ENCODE measurements at places on chromosomes 5 and 9.

DNA sequence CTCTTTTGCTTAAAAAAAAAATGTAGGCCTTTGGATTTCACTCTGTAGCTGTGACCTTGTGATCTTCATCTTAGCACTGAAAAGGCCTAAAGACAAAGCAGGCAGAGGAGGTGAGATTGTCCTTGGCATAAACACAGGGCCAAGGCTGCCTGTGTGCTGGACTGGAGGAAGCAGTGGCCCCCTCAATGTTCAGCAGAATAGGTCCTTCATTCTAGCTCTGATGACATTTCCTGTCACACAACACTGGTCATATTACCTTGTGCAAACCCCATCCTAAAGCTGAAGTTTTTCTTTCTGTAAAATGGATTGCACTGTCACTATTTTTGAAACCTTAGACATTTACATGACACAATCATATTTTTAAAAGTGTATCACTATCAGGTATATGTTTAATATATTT lies 147.4 kb downstream of the INSYN2B start:
- DNase-seq, result no peak

GRCh38 chr9:14633148-14633547 lies 60.1 kb downstream of the ZDHHC21 start:
- no peak for DNase-seq

- DNase-seq, result no peak
These were observed 95.1 kb upstream of the HMHB1 start for GRCh38 chr5:143716881-143717280.

GRCh38 chr5:74640954-74641734 lies 616 bp upstream of the ENC1 start:
- DNase-seq, result peak; percentile 67

DNA sequence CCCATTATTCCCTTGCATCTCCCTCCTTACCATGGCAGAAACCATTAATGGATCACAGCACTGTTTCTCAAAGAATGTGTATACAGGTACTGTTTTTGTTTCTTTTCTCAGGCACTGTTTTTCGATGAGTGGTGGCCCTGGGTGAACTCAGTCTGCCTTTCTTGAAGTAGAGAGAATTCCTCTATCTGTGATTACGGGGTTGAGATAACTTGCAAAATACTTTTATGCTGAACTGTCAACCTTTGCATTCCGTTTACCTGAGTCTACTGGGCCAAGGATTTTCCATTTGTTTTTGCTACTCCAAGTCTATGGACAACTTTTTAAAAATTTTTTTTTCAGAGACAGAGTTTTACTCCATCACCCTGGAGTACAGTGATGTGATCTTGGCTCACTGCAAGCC lies 82.7 kb upstream of the CLINT1 start:
- no peak for DNase-seq

DNA sequence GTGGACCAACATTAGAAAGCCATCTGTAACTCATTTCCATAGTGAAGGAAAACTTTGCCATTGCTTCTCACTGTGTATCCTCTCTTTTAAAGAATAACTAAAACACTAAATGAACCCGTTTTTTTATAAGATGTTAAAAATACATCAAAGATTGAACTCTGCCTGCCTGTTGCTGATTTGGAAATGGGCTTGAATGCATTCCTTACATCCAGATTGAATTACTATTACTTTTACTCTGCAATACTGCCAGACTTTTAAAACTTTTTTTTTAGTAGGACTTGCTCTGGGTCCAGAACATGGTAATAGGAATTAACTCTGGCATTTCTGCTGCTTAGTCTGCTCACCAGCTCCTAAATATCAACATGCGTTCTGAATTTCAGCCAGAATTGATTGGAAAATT lies 176.8 kb upstream of the PAPPA start:
- DNase-seq, result no peak

DNA sequence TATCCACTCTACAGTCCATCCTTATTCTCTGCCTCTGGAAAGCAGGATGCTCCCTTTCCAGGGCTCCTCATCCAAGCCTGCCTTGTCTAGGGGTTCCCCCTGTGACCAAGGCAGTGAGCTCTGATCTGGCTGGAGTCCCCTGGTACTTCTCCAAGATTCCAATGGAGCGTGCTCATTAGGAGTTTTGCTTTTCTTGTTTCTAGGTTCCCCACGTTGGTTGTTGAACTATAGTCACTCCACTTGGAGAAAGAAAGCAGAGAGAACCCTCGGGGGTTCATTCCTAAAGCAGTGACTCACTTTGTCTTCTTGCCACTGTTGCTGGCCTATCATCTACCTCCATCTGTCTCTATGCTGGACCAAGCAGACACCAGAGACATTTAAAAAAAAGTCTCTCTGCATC lies 192.6 kb downstream of the TLE4 start:
- no peak for DNase-seq

GRCh38 chr9:88706193-88707113 lies 171.5 kb downstream of the NXNL2 start:
- DNase-seq, result no peak

DNA sequence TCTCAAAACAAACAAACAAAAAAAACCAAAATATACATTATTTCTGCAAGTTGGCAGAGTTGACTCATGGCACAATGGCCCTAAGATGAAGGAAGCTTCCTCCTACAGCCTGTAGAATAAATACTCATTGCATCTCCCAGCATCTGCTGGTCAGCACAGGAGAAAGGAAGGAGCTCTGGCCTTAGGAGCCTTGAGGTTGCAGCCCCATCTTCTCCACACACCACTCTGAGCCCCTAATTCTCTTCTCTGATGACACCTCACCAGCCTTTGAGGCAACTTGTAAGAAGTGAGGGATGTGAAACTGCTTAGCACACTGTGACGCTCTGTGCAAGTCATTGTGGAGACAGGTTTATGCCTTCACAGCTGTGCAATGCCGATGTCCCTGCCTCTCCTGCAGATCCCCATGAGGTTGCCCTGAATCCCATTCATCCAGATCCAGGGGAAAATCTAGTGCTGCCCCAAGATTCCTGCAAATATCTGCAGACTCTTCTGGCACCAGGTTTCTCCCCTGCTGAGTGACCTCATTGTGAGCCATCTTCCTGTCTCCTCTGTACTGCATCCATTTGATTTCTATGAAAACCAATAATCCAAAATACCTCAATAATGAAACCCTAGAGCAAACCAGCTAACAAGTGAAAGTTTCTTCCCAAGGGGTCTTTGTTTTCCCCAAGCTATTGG lies 65.3 kb upstream of the TGFBR1 start:
- DNase-seq, result peak; percentile 41

GRCh38 chr9:1701113-1701512 lies 314.0 kb upstream of the SMARCA2 start:
- DNase-seq, result no peak

DNA sequence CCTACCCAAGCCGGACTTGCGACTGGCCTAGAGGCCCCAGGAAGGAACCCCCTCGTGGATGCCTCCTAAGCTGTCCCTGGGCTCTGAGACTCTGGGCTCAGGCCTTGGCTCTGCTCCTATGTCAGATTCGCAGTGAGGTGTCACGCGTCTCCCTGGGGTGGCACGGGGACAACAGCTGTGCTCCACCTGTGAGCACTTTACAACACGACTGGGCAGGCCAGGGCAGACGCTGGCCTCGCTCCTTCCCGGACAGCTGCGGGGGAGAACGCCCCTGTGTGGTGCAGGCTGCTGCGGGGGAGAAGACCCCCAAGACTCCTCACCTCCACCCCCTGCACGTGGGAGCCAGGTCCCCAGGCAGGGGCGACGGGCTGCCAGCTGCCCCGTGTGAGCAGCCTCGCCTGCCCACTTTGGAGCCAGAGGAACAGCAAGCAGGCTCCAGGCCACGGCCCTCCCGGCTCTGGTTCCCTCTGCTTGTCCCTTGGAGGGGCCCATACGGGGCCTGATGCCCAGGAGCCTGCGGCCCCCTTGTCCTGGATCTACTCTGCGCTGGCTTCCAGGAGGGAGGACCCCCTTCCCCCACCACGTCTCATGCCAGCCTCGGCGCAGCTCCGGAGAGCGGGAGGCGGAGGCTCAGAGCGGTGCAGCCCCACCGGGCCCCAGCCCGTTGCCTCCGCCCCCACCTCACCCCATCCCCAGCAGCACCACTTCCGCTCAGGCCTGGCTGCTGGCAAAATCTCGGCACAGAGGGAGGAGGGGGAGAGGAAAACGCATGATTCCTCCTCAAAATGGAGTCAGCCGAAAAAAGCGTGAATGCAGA lies 36.0 kb downstream of the SARDH start:
- DNase-seq, result peak; percentile 79

- no peak for DNase-seq
These were observed 426.5 kb downstream of the CTNND2 start for GRCh38 chr5:11477786-11478185.

GRCh38 chr9:21813575-21814473 lies 11.4 kb downstream of the MTAP start:
- peak; percentile 50 for DNase-seq

GRCh38 chr5:160162910-160163309 lies 43.7 kb upstream of the PWWP2A start:
- DNase-seq, result no peak

DNA sequence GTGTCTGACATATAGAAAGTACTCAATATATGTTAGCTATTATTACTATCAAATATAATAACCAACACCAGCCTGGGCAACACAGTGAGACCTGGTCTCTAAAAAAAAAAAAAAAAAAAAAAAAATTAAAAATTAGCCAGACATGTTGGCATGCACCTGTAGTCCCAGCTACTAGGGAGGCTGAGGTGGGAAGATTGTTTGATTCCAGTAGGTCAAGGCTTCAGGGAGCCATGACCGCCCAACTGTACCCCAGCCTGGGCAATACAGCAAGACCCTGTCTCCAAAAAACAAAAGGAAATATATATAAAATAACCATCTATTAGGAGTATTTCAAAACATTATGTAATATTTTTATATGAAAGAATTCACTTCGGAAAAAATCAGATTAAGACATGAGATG lies 40.6 kb downstream of the CLINT1 start:
- DNase-seq, result no peak

DNA sequence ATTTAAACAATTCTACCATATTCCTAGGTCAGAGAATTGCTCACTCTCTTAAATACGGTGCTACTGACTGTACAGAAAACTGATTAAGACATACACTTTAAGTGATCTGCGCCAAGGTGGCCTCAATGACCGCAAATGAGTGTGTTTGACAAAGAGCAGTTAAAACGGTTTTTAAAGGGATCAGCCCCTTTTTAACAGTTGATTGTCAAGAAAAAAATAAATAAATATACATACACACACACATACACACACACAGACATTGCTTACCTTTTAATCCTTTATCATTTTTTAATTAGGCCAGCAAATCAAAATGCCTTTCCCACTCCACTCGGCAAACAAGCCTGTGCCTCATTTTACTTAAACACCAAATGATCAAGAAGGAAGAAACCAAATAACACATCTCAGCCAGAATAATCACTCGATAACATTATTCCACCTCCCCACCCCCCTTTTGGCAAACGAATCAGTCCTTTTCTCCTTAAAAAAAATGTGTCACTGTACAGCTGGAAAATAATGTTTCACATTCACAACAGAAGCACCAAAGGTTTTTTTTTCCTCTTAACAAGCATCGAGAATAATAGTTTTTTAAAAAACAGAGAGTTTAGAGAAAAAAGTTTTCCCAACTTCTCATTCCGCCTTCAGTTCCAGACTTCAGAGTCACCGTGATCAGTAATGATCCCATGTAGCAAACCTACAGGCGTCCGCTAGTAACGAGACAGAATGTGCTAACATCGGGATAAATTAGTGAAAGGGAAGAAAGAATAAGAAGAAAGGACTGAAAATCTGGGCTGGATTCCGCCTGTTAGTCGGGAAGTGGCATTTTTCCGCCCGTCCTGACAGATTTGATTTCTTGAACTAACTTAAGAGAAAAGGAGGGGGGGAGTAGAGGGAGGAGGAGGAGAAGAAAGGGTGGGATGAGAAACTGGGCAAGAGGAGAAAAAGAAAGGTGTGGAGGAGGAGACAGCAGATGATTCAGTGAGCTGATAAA lies at the start of gene ZNF608:
Gene ZNF608 (minus strand): TSS at position 712 of the 988 bp plus-strand sequence. CDS start 1,650 bp downstream, outside the sequence.
- DNase-seq, result no peak

- peak; percentile 13 for DNase-seq
These were observed 83.9 kb downstream of the DCP2 start for GRCh38 chr5:113060408-113061025.

- DNase-seq, result no peak
These were observed 693.8 kb downstream of the DNAH5 start for GRCh38 chr5:13250464-13251291.

- no peak for DNase-seq
These were observed 522.6 kb downstream of the HINT1 start for GRCh38 chr5:130642461-130642860.

GRCh38 chr5:15321776-15322175 lies 178.2 kb upstream of the FBXL7 start:
- DNase-seq, result no peak

GRCh38 chr5:14438195-14438606 lies 143.4 kb upstream of the OTULINL start:
- no peak for DNase-seq

DNA sequence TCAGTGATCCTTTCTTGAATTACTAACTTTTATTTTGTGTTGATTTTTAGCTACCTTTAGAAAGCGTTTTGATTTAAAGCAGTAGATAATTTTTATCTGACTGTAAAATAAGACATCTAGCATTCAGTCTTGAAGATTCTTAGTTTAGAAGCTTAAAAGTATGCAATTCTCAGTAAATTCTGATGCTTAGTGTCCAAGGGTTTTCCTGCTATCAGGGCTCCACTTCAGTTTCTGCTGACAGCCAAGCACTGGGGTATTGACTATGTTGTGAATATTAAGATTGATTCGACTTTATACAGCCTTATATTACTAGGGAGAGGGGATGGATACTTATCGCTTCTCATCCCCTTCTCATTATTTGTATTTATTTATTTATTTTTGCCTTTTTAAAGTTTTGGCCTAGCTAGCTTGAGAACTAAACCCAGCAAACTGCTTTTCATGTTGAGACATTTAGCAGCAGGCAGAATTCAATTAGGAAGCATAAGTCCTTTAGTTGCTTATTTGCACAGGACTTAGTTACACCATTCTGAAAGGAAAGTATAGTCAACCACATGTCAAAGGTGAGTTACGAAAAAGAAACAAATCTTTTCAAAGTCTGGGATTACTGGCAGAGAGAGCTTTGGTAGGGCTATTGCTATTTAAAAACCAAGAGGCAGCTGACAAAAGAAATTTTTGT lies 2.9 kb downstream of the PBX3 start:
- DNase-seq, result no peak

- DNase-seq, result no peak
These were observed 21.6 kb downstream of the PBX3 start for GRCh38 chr9:125768803-125769202.

DNA sequence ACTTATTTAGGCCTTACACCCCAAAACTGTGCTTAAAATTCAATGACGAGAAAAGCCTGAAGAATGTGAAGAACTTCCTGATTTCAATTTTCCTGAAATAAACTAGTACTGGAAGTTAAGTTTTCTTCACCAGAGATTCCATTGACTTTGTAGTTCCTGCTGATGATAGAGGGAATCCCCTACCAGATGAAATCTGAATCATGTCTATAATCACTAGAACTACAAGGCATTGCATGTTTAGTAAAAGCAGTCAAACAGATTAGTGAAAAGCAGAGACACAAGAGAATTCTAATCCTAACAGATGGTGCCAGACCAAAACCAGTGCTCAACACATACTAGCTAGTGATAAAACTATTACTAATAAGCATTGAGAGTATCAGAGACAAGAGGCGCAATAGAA lies 130.0 kb downstream of the PDE4D start:
- DNase-seq, result no peak
